Head of caudate nucleus (tissue), 42 donors: ENCODE measurements at places on chromosomes 6 and 20.

GRCh38 chr6:105331927-105332326, 71.0 kb downstream of the PREP start:
- DNase-seq: no peak

GRCh38 chr20:3990716-3991115, 24.6 kb downstream of the RNF24 start:
- no peak for DNase-seq

DNA sequence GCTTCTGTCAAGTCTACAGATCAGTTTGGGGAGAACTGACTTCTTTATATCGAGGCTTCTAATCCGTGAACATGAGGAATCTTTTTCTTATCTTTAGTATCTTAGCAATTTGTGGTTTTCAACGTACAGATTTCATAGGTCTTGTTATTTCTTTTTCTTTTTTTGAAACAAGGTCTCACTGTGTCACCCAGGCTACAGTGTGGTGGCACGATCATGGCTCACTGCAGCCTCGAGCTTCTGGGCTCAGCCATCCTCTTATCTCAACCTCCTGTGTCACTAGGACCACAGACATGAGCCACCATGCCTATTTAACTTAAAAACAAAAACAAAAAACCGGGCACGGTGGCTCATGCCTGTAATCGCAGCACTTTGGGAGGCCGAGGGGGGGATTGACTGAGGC, 29.3 kb downstream of the DNAJC5 start:
- no peak for DNase-seq

GRCh38 chr6:74798302-74798701, 407.6 kb downstream of the COL12A1 start:
- DNase-seq: no peak

DNA sequence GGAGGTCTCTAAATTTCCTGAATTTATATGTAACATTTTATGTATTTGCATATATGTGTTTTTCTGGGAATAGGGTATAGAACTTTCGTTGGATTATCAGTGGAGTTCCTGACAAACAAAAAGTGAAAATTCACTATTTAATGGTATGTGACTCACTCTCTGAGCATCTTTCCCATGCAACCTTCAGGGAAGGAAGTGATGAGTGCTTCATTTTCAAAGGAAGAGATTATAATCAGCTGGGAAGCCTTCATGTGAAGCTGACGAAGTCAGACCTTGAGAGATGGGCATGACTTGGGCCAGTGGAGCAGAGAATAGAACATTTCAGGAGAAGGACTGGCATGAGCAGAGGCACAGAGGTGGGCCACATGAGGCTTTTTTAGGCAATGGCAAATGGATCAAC, 72.7 kb downstream of the FAXC start:
- DNase-seq: no peak

DNA sequence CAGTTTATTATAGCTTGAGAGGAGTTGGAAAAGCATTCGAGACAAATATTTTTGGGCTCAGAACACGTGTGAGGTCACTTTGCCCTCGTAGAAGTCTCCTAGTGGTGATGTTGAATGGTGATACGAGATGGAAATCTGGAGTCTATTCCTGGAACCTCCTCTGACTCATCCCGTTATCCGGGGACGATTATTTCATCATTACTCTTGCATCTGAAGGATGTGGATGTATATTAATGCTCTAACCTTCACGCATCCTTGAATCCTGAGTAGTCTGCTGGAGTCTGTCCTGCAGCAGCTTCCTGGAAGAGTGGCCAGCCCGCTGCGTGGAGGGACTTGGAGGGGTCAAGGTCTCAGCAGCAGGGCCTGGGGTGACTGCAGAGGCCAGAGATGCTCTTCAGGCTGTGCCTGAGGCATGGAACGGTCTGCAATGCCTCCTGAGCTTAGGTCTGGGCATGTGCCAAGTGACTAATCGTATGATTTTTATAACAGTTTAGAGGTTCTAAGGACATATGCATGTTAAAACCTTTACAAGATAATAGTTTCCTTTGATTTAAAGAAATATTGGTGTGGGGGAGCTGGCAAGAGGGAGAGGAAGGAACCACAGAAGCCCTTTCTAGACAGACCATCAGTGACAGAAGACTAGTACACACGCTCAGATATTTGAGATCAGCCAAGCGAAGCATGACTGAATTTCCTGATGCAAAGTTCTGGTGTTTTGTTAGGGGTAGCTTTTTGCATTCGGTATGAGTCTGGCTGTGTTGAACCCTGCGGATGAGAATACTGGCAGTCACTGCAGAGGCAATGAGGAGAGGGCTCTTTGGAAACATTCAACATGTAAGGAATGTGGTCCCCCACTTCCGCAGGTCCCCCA, 400.2 kb downstream of the QKI start:
- DNase-seq: no peak

GRCh38 chr20:58406422-58407001, 17.5 kb downstream of the VAPB start:
- no peak for DNase-seq

DNA sequence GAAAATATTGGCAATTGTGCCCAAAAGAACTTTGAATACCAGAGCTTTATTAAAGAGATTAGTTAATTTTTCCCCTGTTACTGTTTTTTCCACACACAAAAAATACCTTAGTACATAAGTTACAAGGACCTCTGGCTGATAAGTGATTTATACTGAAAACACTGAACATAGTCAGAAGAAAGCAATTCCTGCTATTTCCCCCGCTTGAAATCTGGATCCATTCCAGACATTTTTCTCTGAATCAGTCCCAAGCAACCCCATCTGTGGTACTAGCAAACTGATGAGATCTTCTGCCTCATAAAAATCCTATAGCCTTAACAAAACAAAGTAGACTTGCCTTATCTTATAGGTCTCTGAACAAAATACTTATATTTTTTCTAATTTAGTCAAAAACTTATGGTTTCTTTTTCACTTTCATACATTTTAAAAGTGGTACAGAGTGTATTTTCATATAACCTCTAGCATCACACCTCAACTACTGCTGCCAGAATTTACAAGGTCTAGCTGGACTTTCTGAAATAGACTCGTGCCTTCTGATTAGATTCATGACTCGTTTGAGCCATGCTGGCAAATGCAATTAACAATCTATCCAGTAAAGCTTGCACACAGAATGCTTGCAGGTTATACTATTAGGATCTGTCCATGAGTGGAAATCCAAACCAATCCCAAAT, 111.9 kb downstream of the TBX18 start:
- DNase-seq: no peak

GRCh38 chr20:32479012-32479411, 106.1 kb downstream of the NOL4L start:
- DNase-seq: no peak

DNA sequence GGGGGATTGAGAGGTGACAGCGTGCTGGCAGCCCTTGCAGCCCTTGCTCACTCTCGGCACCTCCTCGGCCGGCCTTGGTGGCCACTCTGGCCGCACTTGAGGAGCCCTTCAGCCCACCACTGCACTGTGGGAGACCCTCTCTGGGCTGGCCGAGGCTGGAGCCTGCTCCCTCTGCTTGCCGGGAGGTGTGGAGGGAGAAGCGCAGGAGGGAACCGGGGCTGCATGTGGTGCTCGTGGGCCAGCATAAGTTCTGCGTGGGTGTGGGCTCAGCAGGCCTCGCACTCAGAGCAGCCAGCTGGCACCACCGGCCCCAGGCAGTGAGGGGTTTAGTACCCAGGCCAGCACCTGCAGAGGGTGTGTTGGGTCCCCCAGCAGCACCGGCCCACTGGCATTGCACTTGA, 912.2 kb upstream of the ADGRB3 start:
- DNase-seq: no peak

DNA sequence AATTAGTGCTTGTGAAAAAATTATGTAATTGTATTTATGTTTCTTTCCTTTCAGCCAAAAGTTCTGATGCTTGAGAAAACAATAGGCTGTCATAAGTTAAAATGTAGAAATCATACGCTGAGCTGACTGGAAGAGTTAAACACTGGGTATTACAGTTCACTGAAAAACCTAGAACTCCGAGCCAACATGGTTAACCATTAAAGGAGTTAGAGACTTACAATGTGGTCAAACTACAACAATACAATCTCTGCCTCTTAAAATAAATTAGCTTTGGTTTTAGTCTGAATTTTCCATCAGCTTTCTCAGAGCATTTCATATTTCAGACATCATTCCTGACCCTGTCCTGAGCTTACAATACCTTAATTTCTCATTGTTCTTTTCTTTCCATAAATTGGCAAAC, 91.0 kb downstream of the COL12A1 start:
- no peak for DNase-seq

DNA sequence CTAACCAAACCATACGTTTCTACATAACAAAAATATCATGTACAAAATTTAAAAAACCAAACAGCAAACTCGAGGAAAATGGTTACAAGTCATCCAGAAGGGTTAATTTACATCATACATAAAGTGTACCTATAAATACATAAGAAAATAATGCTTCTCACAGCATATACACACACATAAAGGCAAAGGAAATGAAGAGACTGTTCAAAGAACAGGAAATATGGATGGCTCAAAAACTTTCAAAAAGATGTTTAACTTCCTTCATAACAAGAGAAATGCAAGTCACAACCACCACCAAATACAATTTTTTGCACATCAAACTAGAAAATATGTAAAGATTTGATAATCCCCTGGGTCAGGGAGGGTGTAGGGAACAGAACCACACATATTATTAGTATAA, 7.5 kb downstream of the SLC22A23 start:
- no peak for DNase-seq

DNA sequence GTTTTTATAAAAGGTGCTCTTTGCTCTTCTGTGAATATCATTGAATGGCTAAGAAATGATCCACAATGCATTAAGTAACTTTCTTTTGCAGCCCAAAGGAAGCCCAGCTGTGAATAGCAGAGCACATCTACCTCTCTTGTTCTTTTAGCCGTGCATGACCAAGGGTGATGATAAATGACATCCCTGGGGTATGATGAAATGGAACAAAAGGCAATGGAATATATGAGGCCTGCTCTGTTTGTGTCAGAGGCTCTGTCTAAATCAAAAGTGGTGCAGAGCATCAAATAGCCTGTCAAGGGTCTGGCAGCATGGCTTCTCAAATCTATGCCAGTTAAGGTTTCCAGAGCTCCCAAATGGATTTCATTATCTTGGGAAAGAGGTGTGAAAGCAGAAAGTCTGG, 362.6 kb upstream of the RNF217 start:
- DNase-seq: no peak

- no peak for DNase-seq
Measured at GRCh38 chr6:22910370-22910769, 341.0 kb downstream of the HDGFL1 start.

DNA sequence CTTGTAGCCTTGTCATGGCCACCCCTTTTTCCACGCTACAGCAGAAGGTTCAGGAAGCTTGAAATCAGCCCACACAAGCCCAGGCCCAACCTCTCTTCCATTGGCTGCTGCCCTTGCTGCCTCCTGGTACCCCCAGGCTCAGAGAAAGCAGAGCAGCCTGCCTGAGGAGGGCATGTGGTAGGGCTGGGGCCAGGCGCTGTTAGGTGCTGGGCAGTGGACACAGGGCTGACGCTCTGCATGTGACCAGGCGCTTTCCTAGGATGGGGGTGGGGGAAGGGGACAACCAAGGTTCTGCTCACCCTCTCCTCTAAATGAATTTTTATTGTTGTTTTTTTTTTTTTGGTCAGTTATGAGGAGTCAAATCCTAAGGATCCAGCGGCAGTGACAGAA, 36.3 kb upstream of the ID1 start:
- no peak for DNase-seq

DNA sequence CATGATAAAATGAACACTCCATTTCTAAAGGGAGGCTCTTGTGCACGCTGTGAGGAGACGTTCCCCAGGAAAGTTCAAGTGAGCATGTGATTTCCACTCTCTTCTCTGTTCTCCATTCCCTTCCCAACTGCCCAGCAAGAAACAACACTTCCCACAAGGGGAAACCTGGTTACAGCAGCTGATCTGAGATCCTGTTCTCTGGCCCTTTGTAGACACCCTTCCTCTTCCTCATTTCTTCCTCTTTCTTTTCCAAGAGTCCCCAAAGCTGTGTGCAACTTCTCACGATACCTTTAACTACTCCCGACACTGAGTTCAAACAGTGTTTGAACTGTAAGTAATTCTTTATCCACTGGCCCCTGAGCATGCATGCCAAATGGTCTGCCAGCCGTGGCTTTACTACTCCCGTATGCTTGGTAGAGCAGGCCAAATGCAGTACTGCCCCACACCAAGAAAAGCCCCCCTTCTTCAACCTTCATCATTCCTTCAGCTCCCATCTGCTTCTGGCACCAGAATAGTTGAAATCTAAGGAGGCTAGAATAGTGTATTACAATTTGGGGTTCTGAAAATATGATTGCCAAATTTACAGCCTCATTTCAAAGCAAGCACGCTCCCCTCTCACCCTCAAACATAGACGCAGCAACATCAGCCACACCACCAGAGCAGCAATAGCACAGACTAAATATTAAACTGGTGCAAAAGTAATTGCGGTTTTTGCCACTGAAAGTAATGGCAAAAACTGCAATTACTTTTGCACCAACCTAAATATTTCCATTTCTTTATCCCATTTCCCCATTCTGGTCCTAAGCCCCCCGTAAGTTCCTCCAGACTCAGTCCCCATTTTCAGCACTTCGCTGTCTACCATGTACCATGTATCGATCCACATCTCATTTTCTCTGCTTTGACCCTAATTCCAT, 4.3 kb downstream of the HLA-DMB start:
- DNase-seq: no peak

GRCh38 chr20:6504826-6505225, 262.7 kb upstream of the BMP2 start:
- DNase-seq: no peak

DNA sequence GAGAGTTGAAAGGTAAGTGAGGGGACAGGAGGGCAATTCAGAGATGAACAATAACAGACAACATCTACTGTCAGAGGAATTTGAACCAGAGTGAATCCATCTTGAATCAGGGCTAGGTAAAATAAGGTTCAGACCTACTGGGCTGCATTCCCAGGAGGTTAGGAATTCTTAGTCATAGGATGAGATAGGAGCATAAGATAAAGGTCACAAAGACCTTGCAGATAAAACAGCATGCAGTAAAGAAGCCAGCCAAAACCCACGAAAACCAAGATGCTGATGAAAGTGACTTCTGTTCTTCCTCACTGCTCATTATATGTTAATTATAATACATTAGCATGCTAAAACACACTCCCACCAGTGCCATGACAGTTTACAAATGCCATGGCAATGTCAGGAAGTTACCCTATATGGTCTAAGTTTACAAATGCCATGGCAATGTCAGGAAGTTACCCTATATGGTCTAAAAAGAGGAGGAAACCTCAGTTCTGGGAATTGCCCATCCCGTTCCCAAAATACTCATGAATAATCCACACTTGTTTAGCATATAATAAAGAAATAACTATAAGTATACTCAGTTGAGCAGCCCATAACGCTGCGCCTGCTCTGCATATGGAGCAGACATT, 248.5 kb downstream of the HAO1 start:
- no peak for DNase-seq

- no peak for DNase-seq
Measured at GRCh38 chr6:27605401-27606342, 132.8 kb upstream of the ZNF184 start.

- no peak for DNase-seq
Measured at GRCh38 chr6:87738000-87738399, 36.0 kb upstream of the AKIRIN2 start.
